Vagina (tissue), 2 donors: ENCODE measurements at places on chromosomes 13 and 19.

DNA sequence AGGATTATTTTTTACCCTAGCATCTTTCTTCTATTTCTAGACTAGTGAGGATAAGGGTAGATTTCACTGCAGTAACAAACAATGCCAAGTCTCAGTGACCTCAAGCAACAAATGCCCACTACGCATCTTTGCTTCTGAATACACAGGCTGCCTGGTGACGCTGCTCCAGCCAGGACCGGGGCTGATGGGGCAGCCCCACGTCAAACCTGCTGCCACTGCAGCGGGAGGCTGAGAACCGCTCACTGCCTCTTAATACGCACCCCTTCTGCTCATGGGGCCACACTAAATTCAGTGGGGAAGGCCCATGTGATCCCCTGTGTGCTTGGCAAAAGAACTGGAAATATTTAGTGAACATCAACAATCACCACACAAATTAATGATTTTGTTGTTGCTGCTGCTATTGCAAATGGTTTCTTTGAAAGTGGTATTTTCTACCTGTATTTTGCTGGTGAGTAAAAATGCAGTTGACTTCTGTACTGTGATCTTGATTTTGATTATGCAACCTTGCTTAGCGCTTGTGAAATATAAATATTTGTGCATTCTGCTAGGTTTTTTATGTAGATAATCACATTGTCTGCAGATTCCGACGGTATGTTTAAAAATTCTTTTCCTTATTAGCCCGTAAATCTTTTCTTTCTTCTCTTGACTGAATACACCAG, 139.5 kb upstream of the SPACA7 start:
- no peak for DNase-seq

DNA sequence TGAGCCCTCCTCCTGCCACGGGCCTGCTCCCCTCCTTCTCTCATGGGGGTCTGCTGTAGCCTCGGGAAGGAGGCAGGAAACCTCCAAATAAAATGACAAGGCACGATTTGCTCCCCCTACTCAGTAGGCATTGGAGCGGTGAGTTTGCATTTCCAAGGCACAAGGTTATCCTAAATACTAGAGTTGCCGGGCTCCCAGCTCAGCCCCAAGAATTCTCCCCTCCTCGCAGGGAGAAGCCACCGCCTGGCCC, 1.5 kb downstream of the CEBPA start:
- DNase-seq, result no peak

GRCh38 chr19:47779524-47780214, 1.2 kb downstream of the SELENOW start:
- no peak for DNase-seq

- no peak for DNase-seq
Measured at GRCh38 chr13:29472332-29472961, 123.0 kb downstream of the SLC7A1 start.

DNA sequence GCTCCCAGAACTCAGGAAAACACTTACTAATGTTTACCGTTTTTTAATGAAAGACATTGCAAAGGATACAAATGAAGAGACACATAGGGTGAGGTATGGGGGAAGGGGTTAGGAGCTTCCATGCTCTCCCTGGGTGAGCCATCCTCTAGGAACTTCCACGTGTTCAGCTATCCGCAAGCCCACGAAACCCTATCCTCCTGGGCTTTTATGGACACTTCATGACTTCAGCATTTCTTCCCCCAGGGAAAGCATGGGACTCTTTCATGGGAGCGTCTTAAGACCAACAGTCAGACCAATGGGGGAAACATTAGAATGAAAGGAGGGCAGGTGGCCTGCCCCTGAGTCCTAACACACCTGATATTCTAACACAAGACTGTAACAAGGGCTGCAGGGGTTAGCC, 6.6 kb upstream of the ESD start:
- DNase-seq, result no peak

DNA sequence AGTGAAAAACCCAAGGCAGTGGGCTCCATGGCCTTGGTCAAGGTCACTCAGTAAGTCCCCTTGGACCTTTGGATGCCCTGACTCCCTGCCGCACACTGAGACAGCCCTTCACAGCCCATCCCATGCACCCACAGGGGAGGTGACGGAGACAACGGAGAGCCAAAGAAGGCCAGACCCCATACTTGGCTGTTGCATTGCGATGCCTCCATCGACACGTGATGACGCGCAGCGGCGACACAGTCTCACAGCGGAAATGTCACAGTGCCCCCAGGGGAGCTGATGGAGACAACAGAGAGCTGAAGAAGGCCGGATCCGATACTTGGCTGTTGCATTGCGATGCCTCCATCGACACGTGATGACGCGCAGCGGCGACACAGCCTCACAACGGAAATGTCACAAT, 282.4 kb downstream of the TEX29 start:
- DNase-seq, result no peak

GRCh38 chr13:27476943-27477703, 26.8 kb upstream of the MTIF3 start:
- DNase-seq, result peak; percentile 37

GRCh38 chr19:54877471-54877870, 3.4 kb downstream of the FCAR start:
- DNase-seq, result no peak

DNA sequence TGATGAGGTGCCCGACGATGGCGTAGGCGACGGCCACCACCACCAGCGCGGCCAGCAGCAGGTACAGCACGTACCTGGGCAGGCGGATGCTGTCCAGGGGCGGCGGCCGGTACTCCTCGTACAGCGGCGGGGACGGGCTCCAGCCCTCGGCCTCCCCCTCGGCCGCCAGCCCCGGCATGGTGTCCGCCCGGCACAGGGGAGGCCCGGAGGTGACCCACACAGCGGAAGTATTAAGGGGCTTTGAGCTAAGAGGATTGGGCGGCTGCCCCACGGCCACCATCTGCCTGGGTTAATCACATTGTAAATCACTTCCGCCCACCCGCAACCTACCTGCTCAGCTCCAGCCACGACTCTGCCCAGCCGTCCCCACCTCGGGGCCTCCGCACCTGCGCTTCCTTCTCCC, at the start of gene SMIM44:
SMIM44 (minus strand) TSS at position 216 of the 403 bp plus-strand sequence; CDS start at position 178, 38 bp downstream.
- no peak for DNase-seq

DNA sequence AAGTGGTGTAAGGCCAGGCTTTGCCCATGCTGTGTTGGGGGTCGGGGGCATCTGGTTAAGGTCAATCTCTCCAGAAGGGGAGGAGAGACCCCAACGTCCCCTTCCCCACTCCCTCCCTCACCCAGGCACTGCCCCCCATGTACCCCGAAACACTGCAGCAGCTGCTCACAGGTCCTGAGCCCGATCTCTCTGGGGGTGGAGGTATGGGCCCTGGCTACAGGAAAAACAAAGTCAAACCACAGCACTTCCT, 10.2 kb downstream of the CAPN12 start:
- DNase-seq, result no peak

- DNase-seq, result no peak
Measured at GRCh38 chr13:40341501-40341900, 324.9 kb downstream of the FOXO1 start.

DNA sequence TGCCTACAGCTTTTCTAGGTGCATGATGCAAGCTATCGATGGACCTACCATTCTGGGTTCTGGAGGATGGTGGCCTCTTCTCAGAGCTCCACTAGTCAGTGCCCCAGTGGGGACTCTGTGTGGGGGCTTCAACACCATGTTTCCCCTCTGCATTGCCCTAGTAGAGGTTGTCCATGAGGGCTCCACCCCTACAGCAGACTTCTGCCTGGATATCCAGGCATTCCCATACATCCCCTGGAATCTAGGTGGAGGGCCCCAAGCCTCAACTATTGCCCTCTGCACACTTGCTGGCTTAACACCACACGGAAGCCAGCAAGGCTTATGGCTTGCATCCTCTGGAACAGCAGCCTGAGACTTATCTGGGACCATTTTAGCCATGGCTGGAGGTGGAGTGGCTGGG, 1299.9 kb upstream of the MIR17HG start:
- no peak for DNase-seq

- no peak for DNase-seq
Measured at GRCh38 chr13:21925720-21926119, 254.8 kb downstream of the FGF9 start.

GRCh38 chr19:13013649-13014048, 18.4 kb downstream of the NFIX start:
- DNase-seq, result no peak

DNA sequence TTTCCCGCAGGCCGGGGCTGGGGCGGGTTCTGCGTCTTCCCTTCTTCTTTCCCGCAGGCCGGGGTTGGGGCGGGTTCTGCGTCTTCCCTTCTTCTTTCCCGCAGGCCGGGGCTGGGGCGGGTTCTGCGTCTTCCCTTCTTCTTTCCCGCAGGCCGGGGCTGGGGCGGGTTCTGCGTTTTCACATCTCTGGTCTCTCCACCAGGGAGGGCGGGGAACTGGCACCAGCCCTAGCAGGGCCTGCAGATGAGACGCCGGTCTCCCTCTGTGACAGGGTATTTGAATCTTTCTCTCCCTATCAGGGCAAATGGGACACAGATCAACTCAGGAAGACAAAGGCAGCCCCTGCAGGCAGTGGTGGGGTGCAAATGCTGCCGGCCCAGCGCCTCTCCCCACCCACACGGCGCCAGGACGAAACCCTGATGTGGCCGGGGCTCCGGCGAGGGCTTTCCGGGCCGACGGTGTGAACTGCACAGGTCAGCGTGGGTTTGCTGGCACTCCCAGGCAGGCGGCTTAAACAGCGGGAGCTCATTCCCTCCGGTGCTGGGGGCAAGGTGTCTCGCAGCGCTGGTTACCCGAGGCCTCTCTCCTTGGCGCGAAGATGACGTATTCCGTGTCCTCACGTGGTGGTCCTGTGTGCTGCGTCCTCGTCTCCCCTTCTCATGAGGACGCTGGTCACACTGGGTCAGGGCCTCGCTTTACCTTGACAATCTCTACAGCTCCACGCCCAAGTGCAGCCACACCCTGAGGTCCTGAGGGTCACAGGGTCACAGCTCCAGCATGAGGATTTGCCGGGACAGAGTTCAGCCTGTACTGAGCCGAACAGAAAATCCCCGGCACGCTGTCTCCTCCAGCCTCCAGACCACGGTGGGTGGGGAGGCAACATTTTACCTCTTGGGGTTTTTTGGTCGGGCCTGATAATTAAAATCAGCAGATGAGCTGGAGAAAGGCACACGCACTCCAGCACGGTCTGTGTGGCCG, 717 bp upstream of the C13orf46 start:
- DNase-seq, result no peak

- no peak for DNase-seq
Measured at GRCh38 chr13:98221234-98221633, 44.2 kb upstream of the RNF113B start.

DNA sequence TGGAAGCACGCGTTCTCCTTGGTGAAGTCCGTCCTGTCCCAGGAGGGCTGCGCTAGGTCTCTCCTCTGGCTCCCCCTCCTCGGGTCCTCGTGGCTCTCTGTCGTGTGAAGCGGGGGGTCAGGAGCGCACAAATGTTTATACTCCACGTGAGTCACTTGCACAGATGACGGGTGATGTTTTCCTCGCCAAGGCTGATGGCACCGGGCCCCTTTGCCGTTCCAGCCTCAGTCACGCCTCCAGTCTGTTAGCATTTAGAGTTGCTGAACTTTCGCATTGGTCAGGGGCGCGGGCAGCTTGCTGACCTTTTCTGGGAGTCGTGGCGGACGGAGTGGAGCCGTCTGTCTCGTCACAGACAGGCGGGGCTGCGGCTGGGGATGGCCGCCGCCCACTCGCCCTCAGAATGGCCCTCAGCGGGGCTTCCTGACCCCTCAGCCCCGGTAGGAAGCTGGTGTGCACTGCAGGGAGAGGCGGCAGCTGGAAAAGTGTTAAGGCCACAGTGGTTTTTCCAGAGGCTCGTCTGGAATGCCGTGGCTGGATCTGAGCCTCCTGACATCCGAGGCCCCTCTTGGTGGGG, 13.7 kb downstream of the KLHL26 start:
- no peak for DNase-seq

DNA sequence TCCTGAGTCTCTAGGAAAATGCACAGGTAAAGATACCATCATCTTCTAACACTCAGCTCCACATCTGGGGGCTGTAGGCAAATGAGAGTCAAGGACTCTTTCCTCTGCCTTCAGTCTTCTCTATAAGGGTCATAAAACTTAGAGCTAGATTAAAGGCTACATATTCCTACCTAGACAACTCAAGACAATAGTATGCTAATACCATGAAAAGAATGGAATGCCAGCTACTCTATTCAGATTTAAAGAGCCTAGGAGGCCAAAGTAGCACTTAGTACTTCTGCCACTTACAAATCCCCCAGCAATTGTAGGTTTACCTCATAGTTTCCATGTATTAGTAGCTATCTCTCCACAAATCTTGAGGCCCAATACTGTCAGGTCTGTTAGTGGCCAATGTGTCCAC, 453.0 kb downstream of the SLITRK5 start:
- no peak for DNase-seq

DNA sequence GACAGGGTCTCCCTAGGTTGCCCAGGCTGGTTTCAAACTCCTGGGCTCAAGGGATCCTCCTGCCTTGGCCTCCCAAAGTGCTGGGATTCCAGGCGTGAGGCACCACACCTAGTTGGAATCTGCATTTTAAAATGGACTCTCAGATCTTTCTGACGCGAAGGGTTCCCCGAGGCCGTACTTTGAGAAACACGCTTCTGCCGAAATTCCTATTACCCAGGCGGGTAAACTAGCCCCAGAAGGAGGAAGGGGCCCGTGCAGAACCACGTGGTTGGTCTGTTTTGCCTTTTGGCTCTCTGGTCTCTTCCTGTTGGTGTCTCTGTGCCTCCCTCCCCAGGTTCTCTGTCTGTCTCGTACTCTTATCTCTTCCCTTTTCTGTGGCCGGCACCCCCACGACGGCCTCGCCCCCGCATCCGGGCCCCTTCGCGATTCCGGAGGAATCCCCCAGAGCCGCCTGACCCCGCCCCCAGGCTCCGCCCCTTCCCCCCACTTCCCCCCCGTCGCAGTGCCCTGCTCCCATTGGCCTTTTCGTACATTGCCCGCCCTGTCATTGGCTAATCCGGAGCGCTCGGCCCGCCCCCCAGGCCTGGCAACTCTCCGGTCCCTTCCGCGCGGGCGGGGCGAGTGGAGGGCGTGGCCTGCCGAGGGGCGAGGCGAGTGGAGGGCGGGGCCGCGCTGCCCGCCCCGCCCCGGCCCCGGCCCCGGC, at the start of gene TNFAIP8L1:
TNFAIP8L1 (plus strand) TSS at position 689 of the 703 bp plus-strand sequence. CDS start 12,354 bp downstream, outside the sequence.
- no peak for DNase-seq

DNA sequence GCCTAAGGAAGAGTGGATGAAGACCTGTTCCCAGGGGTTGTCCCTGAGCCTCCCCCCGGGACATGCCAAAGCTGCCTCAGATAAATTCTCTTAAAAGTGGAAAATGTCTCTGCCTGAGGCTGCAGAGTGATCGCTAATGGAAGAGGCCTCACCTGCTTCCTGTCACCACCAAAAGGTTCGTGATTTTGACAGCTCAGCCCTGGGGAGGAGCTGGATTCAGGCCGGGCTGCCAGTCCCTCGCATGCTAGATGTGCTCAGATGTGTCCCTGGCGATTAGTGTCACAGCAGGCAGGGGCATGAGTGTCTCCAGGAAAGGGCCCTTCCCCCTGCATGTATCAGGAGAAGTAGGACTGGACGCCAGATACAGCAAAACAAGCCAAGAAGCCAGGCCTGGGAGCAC, 626.5 kb downstream of the UQCRFS1 start:
- no peak for DNase-seq

- DNase-seq, result no peak
Measured at GRCh38 chr19:38392707-38393308, 4.3 kb downstream of the SPRED3 start.
